CD4-positive, alpha-beta T cell treated with Interleukin-6 for 4 hours (primary cell): ENCODE measurements at places on chromosomes 11 and 22.

DNA sequence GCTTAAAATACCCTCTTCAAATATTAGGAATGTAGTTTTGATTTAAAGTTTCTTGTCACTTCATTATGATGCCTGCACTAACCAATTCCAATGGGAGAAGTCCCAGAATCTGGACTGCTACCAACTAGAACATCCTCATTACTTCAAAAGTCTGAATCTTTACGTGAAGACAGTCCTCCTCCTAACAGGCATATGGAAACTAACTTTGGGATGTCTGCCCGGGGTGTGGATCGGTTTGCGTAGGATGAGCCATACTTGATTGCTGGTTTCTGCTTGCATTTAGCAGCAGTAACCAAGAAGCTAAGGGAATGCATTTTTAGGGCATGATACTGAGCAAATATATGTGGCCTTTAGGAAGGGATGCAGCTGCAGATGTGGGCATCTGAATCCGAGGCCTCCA is 177.1 kb downstream of the LRRC4C start:
- no peak for DNase-seq

DNA sequence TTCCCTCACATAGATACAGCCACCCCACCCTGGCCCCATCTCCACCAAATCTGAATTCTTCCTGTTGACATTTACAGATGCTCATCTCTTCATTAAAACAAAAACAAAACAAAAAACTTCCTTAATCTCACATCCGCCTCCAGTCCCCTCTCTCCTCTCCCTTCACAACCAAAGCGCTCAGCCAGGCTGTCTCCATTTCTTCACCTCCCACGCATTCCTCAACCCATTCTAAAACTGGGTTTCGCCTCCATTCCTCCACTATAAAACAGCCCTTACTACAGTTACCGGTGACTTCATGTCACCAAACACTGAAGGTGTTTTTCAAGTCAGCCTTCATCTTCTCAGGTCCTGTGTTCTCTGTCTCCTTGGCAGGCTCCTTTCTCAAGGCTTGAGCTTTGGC is 9.6 kb downstream of the BACE1-AS start:
- no peak for DNase-seq

- no peak for DNase-seq
Measured at GRCh38 chr11:126363706-126364248, 8.3 kb downstream of the ST3GAL4 start.

GRCh38 chr22:33303099-33303498 is 244.9 kb upstream of the SYN3 start:
- DNase-seq: no peak

GRCh38 chr22:46754110-46754799 is 8.2 kb upstream of the TBC1D22A start:
- DNase-seq: peak; percentile 63

DNA sequence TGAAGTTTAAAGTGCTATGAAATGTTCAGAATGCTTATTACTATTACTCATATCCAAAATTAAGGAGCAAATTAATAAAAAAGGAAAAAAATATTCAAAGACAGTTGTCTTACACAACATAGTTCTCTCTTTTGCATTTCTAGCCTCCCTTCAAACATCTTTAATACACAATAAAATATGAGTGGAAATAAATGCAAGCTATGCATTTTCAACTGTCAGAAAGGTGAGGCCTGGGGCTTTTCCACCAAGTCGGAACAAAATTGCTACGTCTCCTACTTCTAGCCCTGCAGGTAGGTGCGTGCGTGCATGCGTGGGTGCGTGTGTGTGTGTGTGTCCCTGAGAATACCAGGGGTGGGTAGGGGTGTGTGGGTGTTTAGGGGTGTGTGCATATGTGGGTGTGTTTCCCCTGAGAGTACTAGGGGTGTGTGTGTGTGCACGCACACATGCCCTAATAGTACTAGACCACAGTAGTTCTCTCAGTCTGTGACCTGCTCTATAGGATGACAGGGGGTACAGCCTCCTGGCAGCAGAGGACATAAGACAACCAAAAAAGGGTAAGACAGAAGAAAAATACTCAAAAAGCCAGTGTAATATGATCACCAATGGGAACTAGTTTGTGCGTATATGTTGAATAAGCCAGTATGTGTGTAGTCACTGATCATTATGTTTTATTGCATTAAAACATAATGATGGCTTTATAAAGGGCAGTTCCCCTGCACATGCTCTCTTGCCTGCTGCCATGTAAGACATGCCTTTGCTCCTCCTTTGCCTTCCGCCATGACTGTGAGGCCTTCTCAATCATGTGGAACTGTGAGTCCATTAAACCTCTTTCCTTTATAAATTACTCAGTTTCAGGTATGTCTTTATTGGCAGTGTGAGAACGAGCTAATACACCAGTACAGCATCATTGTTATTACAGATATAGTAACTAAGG is 89.4 kb downstream of the FAM168A start:
- DNase-seq: no peak

DNA sequence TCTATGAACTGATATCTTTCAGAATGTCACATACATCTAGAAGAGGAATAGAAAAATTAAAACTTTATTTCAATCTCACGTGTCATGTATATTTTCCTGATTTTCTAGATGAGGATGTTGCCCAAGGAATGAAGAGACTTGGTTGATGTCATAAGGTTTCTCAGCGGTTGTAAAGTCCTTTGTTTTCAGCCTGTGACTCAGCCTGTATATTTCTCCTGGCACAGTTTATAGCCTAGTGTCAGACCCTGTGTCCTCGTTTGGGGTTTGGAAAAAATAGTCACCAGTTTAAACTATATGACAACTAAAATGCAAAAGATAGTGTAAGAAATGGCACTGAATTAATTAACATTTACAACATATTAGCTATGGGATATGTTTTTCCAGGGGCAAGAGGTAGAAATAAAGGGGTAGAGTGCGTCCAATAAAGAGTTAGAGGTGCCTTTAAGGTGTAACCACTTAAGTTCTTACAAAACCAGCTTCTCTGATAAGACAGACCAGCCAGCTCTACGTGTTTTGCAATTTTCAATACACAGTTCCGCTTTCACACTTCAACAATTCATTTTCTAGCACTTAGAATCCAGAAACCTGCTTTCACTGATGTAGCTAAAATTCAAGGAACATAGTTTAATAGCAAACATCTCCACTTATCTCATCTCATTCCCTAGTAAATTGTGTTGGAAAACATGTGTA is 1432.6 kb upstream of the TENM4 start:
- no peak for DNase-seq

GRCh38 chr11:44008698-44009097 is 39.1 kb upstream of the ACCSL start:
- DNase-seq: no peak

DNA sequence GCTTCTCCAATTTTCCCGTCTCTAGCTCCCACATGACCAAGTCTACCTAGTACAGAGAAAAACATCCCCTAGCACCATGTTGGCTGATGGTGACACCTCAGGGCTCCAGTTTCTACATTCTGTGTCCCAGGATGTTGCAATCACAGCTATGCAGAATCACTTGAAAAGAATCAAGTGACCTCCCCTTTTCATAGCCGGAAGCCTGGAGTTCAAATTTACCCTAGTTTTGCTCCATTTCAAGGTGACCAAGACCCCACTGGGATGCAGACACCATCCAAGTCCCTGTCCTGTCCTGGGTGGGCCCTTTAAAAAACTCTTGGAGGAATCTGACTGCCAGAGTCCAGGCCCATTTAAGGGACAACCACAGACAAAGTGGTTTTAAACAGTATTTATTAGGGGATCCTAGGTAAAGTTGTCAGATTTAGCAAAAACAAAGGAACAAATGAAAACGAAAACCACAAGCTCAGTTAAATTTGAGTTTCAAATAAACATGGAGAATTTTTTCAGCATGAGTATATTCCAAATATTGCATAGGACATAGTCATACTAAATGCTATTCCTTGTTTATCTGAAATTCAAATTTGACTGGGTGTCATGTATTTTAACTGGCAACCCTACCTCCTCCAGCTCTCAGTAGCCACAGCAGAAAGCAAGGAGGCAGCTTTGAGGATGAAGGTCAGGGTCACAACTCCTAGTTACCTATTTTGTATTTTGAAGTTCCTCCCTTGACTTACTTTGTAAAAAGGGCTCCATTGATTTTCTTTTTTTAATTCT is 52.4 kb downstream of the MIAT start:
- no peak for DNase-seq

GRCh38 chr11:43987384-43988039 is 45.1 kb downstream of the C11orf96 start:
- DNase-seq: no peak

DNA sequence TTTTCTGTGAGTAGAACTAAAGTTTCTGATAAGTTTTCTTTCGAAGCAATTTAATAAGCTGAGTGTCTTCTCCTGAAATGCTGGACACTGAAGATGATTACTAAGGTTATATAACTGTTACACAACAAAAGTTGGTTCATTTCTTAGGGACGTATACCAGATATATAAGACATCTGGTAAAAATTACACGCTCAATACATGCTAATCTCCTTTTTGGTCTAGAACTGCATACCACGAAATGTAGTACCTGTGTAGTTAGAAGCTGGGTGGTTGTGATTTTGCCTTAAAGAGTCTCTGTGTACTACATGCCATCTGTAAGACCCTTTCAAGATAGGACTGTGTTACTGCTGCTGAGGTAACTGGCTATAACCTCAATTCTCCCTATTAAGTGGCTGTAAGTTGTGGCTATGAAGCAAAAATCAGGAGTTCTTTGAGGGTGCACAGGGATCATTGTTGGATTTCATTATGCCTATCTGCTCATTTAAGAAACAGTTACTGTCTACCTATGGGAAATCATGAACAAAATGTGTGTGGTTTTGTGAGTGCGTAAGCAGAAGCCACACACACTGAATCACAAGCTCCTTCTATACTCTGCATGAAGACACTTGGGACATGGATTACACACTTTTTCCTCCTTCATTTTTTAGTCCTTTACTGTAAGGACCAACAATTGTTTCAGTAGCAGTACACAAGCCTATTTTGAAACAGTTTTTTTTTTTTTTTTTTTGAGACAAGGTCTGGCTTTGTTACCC is 195.9 kb downstream of the SWAP70 start:
- no peak for DNase-seq

DNA sequence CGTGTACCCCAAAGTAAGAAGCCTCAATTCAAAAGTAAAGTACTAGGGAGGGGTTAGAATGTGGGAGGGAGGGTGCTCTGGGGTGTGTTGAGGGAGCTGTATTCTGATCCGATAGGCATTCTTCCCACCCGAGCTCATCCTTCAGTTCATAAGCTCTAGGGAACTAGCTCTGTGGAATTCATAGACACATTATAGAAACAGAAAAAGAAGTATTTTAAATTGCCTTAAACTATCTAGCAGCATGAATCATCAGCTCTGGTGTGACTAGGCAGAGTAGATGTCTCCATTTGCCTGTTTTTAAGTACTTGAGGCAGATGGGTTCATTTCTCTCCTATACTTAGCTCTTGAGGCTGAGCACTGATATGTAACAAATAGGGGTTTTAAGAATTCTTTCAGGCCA is 7.3 kb upstream of the SGSM3 start:
- DNase-seq: no peak

DNA sequence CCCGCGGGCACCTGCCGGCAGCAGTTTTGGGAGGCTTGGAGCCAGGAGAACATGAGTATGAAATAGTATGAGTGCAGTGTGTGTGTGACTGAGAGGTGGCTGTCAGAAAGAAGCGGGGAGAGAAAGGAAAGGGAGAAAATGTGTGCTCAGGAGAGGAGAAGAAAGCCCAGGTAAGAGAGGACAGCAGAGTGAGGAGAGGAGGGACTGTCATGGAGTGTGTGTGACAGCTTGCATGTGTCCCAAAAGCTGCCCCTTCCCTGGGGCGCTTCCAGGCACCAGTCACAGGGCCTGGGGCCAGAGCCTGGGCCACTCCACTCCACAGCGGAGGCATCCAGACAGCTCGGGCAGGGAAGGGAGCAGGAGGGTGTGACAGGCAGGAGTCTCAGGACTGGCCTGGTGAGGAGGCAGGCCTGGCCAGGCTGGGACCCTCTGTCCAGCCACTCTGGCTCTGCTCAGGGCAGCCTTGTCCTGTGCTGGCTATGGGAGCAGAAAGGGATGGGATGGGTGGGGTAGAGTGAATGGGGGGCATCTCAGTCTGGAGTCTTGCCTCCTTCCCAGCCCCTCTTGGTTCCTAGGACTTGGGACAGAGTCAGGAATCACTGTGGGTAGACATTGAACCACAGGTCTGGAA is 949 bp downstream of the MMP11 start:
- DNase-seq: no peak

DNA sequence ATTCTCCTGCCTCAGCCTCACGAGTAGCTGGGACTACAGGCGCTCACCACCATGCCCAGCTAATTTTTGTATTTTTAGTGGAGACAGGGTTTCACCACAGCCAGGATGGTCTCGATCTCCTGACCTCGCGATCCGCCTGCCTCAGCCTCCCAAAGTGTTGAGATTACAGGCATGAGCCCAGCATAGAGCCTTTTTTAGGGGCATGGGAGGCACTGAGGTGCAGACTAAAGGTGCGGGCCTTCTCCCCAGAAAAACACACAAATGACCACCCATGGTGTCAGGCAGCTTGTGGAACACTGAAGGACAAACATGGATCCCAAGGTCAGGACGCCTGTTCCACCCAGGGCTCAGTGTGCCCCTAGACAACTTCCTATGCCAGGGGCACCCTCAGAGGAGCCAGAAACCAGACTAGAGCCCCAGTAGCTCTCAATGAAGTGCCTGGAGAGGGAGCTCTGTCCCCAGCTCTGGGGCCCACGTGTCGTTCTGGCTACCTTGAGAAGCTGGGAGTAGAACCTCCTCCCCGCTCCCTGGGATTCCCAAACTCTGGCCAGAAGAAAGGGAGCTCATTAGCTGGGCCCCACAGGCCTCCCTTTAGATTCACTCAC is 21.2 kb upstream of the CD5 start:
- DNase-seq: peak; percentile 51

GRCh38 chr11:79430280-79430679 is 10.6 kb downstream of the TENM4 start:
- DNase-seq: no peak

DNA sequence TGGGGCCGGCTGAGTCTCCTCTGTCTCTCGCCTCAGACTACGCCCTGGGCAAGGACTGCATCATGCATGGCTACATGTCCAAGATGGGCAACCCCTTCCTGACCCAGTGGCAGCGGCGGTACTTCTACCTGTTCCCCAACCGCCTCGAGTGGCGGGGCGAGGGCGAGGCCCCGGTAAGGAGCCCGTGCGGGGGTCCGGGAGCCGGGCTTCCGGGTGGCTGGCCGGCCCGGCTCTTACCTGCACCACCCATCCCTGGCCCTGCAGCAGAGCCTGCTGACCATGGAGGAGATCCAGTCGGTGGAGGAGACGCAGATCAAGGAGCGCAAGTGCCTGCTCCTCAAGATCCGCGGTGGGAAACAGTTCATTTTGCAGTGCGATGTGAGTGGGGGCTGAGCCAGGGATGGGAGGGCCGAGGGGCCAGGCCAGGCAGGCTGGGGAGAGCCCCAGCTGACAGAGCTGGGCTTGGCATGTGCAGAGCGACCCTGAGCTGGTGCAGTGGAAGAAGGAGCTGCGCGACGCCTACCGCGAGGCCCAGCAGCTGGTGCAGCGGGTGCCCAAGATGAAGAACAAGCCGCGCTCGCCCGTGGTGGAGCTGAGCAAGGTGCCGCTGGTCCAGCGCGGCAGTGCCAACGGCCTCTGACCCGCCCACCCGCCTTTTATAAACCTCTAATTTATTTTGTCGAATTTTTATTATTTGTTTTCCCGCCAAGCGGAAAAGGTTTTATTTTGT is 4.1 kb upstream of the ANKRD13D start:
- no peak for DNase-seq

GRCh38 chr22:25823276-25823675 is 81.3 kb downstream of the MYO18B start:
- no peak for DNase-seq
